Activated CD8-positive, alpha-beta memory T cell treated with anti-CD3 and anti-CD28 coated beads, Interleukin-2, amount 10 ng/mL, durations not matched to agents 7 days and 5 days (primary cell): ENCODE measurements at places on chromosomes 16 and 17. TPM values are rescaled to one million over a fixed set of nuclear protein-coding genes. Genes with fewer than 3 reads are reported as not detected.

GRCh38 chr16:81612351-81613163 is 166.5 kb upstream of the PLCG2 start:
- H3K4me3 ChIP-seq, result no peak overlapping the region
- no peaks in the 10 kb centered on the region for H3K27me3 ChIP-seq
- H3K36me3 ChIP-seq, result peaks cover 4% of the 10 kb centered on the region
- DNase-seq, result no peak
- peaks cover 2% of the 10 kb centered on the region for H3K4me1 ChIP-seq

- H3K4me3 ChIP-seq, result no peak overlapping the region
- H3K36me3 ChIP-seq, result peaks cover 45% of the 10 kb centered on the region
- DNase-seq, result peak; percentile 58
- H3K27ac ChIP-seq, result peak overlapping the region; percentile 69
- H3K27me3 ChIP-seq, result no peaks in the 10 kb centered on the region
Measured at GRCh38 chr17:21029036-21029435, 13.8 kb downstream of the USP22 start.

The JPT2 gene
- 55.0 TPM for total RNA-seq

DNA sequence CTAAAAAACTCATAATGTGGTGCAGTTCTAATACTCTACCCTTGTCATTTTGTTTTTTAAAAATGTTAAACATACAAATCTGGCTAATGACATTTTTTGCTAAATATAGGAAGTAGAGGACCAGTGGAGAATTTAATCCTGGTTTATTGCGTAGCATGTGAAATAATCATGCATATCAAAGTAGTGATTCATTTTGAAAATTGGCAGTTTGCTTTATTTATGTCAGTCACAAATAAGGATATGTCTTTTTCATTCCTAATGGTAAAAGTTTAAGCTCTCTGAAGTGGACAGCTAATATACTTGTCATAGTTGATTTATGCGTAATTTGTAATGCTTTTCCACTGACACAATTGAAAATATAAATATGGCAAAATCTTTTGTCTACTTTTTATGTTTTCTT is 224.2 kb downstream of the BCAS3 start:
- H3K27me3 ChIP-seq, result no peaks in the 10 kb centered on the region
- H3K36me3 ChIP-seq, result peaks cover 4% of the 10 kb centered on the region
- H3K4me1 ChIP-seq, result no peaks in the 10 kb centered on the region
- no peak overlapping the region for H3K4me3 ChIP-seq

DNA sequence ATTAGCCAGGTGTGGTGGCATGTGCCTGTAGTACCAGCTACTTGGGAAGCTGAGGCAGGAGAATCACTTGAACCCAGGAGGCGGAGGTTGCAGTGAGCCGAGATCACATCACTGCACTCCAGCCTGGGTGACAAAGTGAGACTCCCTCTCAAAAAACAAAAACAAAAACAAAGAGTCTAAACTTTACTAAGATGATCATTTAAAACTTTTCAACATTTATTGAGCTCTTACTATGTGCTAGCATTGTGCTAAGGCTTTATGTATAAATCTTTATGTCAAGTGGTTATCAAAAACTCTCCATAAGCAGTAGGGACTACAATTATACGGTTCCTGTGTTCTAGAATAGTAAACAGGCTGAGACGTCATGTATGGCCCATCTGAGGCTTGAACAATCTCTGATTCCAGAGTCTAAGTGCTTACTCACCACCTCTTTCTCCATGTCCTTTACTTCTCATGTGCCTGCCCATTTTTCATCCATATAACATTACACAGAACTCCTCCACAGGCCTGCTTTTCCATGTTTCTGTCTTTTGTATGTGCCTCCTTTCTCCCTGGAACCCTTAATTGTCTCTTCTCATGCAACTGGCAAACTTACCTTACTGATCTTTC is 66.7 kb downstream of the NUP88 start:
- no peaks in the 10 kb centered on the region for H3K4me1 ChIP-seq
- H3K36me3 ChIP-seq, result peaks cover 30% of the 10 kb centered on the region
- H3K4me3 ChIP-seq, result no peak overlapping the region
- no peak overlapping the region for H3K27ac ChIP-seq
- H3K27me3 ChIP-seq, result no peaks in the 10 kb centered on the region
- no peak for DNase-seq

DNA sequence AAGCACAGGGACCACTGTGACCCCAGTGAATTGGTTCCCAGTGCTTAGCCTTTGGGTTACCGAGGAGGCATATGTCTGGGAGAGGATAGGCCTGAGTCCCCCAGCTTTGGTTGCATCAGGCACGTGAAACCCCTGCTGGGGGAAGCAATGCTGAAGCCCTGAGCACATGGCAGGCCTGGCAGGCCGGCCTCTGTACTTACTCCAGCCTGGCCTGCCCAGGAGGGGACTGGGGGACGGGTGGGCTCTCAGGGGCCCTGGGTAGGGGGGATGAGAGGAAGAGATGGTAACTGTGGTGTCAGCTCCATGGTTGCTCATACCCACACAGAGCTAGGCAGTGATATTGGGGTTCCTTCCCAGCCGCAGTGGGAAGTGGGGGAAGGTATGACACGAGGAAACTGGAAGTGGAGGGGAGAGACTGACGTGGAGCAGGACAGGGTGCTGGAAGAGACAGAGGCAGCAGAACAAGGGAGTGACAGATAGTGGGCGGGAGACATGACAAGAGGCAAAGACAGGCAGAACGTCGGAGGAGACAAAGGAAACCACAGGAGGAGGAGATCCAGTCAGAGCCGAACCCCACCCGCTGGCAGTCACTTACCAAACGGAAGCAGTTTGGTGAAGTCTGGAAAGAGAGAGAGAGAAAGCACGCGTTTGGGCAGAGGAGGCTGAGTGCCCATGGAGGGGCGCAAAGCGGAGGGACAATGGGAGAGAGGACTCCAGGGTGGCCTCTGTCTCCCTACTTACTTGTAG is 9.1 kb downstream of the TMEM208 start:
- H3K36me3 ChIP-seq, result peaks cover 32% of the 10 kb centered on the region
- peak; percentile 72 for DNase-seq
- H3K27ac ChIP-seq, result peak overlapping the region; percentile 88
- no peaks in the 10 kb centered on the region for H3K27me3 ChIP-seq

DNA sequence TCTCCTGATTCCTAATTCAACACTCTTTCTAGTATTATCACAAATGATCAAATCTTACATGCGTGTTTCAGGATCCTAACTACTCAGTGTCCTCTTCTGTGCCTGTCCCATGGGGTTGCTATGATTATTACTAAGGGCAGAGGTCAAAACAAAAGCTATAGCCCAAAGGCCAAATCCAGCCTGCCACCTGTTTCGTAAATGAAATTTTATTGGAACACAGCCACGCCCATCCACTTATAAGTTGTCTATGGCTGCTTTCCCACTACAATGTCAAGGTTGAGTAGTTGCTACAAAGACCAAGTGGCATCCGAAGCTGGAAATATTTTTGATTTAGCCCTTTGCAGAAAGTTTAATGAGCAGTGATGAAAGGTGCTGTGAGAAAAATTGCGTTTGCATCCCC is 336.6 kb downstream of the TMEM114 start:
- H3K4me3 ChIP-seq, result no peak overlapping the region
- no peaks in the 10 kb centered on the region for H3K36me3 ChIP-seq
- no peak overlapping the region for H3K27ac ChIP-seq
- H3K4me1 ChIP-seq, result peaks cover 4% of the 10 kb centered on the region

- peaks cover 31% of the 10 kb centered on the region for H3K4me1 ChIP-seq
- H3K36me3 ChIP-seq, result no peaks in the 10 kb centered on the region
- no peak for DNase-seq
- no peak overlapping the region for H3K4me3 ChIP-seq
Measured at GRCh38 chr16:66958857-66959703, 2.0 kb upstream of the CES3 start.

DNA sequence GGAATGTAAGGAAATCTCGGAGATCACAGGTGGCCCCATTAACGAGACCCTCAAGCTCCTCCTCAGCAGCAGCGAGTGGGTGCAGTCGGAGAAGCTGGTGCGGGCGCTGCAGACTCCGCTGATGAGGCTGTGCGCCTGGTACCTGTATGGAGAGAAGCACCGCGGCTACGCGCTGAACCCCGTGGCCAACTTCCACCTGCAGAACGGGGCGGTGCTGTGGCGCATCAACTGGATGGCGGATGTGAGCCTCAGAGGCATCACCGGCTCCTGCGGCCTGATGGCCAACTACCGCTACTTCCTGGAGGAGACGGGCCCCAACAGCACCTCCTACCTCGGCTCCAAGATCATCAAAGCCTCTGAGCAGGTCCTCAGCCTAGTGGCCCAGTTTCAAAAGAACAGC is 16.2 kb downstream of the MLYCD start:
- H3K4me3 ChIP-seq, result no peak overlapping the region
- no peak overlapping the region for H3K27ac ChIP-seq
- DNase-seq, result no peak
- no peaks in the 10 kb centered on the region for H3K4me1 ChIP-seq
- H3K27me3 ChIP-seq, result no peaks in the 10 kb centered on the region

The C16orf92 gene
- not detected for total RNA-seq

The TNFAIP1 gene
- total RNA-seq, result 22.2 TPM

- no peaks in the 10 kb centered on the region for H3K4me1 ChIP-seq
- H3K36me3 ChIP-seq, result no peaks in the 10 kb centered on the region
- DNase-seq, result no peak
- no peak overlapping the region for H3K4me3 ChIP-seq
Measured at GRCh38 chr16:83458612-83459011, 349.2 kb upstream of the HSBP1 start.

DNA sequence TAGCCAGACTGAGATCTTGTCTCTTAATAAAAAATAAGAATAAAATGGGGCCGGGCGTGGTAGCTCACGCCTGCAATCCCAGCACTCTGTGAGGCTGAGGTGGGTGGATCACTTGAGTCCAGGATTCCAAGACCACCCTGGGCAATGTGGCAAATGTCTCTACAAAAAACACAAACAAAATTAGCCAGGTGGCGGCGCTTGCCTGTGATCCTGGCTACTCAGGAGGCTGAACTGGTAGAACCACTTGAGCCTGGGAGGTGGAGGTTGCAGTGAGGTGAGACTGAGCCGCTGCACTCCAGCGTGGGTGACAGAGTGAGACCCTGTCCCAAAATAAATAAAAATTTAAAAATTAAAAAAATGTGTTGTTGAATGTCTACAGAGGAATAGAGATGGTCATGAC is 2.9 kb upstream of the DEF8 start:
- no peak overlapping the region for H3K27ac ChIP-seq
- peaks cover 12% of the 10 kb centered on the region for H3K4me1 ChIP-seq
- DNase-seq, result no peak
- peaks cover 53% of the 10 kb centered on the region for H3K27me3 ChIP-seq
- no peak overlapping the region for H3K4me3 ChIP-seq
- no peaks in the 10 kb centered on the region for H3K36me3 ChIP-seq

GRCh38 chr16:83717308-83717707 is 90.5 kb upstream of the HSBP1 start:
- peaks cover 12% of the 10 kb centered on the region for H3K4me1 ChIP-seq
- H3K4me3 ChIP-seq, result no peak overlapping the region
- no peaks in the 10 kb centered on the region for H3K36me3 ChIP-seq

The PLA2G10 gene
- total RNA-seq, result not detected

DNA sequence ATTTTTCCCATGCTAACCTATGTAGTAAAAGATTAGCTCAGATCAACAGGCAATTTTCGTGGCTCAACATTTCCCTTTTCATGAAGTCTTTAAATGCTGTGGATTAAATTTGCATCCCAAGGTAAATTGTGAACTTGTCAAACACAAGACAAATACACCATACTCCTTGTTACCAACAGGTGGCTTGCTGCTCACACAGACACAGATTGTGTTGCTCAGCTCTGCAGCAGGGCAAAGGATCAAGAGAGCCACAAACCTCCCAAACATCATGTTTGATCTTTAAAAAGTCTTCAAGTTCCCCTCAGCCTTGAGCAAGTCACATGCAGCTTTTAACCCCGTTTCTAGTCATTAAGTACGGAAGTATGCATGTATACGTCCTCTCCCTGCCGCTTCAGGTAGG is 119.6 kb upstream of the CNTNAP4 start:
- H3K27me3 ChIP-seq, result no peaks in the 10 kb centered on the region
- no peaks in the 10 kb centered on the region for H3K36me3 ChIP-seq
- no peak overlapping the region for H3K4me3 ChIP-seq
- H3K4me1 ChIP-seq, result no peaks in the 10 kb centered on the region
- no peak for DNase-seq

DNA sequence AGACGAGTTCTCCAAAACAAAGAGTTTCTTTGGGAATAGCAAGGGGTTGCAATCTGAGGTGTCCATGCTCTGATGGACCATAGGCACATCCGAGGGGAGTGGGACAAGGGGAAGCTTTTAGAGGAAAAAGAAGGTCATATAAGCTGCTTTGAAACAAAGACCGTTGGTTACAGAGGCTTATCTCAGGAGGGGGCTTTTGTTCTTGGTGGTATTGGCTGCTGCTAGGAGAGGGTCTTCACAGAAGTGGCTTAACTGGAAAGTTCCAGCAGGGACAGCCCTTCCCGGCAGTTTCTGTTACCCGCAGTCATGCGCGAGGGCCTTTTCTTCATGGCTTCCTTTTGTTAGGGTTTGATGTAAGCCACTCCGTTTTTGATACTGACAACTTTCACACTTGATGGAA is 76.0 kb downstream of the RAP1GAP2 start:
- DNase-seq, result no peak
- no peaks in the 10 kb centered on the region for H3K27me3 ChIP-seq
- no peak overlapping the region for H3K27ac ChIP-seq
- H3K4me3 ChIP-seq, result no peak overlapping the region
- H3K4me1 ChIP-seq, result no peaks in the 10 kb centered on the region

GRCh38 chr17:64042700-64043485 is 22.5 kb upstream of the ICAM2 start:
- peaks cover 6% of the 10 kb centered on the region for H3K36me3 ChIP-seq
- no peak overlapping the region for H3K27ac ChIP-seq
- no peak overlapping the region for H3K4me3 ChIP-seq
- no peaks in the 10 kb centered on the region for H3K27me3 ChIP-seq
- DNase-seq, result no peak

DNA sequence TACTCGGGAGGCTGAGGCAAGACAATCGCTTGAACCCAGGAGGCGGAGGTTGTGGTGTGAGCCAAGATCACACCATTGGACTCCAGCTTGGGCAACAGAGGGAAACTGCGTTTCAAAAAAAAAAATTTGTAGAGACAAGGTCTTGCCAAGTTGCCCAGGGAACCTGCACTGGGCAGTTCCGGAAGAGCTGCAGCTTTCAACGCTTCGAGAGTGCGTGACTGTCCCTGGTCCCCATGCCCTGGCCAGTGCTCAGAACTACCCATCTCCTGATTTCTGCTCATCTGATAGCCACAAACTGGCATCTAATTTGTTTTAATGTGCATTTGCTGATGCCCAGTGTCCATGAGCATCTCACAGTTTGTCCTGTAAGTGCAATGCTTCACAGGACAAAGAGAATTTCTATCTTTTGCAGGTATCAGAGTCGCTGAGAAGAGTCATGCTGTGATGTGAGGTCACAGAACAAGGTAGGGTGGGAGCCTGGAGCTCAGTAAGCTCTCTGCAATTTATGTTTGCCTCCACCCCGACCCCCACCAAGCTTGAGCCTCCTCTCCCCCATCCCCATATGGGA is 3.9 kb downstream of the ACTG1 start:
- H3K27ac ChIP-seq, result peak overlapping the region; percentile 89
- DNase-seq, result no peak
- H3K4me3 ChIP-seq, result peak overlapping the region; percentile 99
- peaks cover 19% of the 10 kb centered on the region for H3K4me1 ChIP-seq
- H3K36me3 ChIP-seq, result peaks cover 43% of the 10 kb centered on the region

GRCh38 chr16:67176662-67177061 is 6.3 kb downstream of the NOL3 start:
- peaks cover 28% of the 10 kb centered on the region for H3K27me3 ChIP-seq
- H3K27ac ChIP-seq, result no peak overlapping the region
- DNase-seq, result no peak
